AG08396 (cell line): ENCODE measurements at places on chromosomes 7 and 10.

- DNase-seq: no peak
These were observed 38.7 kb downstream of the RGS10 start for GRCh38 chr10:119503821-119504220.

DNA sequence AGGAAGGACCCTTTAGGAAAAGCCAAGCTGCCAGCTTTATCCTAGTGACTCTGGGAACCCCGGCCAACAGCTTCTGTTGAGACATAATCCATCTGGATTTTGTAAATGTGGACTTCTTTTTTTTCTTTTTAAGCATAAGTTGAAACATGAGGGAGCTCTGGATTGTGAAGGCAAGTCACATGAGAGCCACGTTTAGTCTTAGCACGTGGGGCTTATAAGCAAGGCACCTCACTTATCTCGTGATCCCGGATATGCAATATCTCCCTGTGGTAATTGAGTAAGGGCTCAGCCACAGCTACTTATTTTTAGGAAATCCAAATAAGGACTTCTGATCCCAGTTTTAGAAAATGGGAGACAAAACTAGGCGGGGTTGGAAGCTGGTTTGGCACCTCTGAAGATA is 111.2 kb upstream of the PTN start:
- DNase-seq: peak; percentile 68

DNA sequence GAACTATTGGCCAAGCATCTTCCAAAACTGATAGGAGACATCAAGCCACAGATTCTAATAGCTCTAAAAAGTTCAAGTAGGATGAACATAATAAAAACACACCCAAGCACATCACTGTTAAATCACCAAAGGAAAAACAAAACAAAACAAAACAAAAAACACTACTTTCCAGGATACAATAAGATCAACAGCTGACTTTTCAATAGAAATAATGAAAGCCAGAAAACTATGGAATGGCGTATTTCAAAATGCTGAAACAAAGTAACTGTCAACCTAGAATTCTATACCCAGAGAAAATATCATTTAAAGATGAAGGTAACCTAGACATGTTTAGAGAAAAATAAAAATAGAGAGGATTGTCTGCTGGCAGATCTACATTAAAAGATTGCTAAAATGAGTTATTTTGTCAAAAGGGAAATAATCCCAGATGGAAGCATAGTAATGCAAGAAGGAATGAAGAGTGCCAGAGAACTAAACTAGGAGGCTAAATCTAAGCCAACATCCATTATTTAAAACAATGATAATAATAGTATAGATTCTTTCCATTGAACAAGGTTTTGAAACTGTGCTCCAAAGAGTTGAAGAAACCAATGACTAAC is 13.9 kb downstream of the TUBAL3 start:
- DNase-seq: no peak

DNA sequence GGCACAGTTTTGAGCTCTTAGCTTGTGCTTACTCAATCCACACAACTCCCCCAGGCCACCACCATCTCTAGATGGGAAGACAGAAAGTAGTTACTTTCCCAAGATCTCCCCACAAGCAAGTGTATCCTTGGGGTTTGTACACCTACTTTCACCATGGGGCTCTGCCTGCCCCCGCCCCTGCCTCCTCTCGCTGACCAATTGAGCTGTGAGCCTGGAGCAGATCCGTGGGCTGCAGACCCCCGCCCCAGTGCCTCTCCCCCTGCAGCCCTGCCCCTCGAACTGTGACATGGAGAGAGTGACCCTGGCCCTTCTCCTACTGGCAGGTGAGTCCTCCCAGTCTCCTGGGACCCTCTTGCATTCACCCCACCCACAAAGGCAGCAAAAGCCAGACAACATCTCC is 2.0 kb downstream of the FXYD4 start:
- no peak for DNase-seq

GRCh38 chr10:21042536-21042935 is 145.4 kb upstream of the NEBL start:
- DNase-seq: no peak

- DNase-seq: no peak
These were observed 466.3 kb downstream of the SEMA3D start for GRCh38 chr7:84720456-84721097.

DNA sequence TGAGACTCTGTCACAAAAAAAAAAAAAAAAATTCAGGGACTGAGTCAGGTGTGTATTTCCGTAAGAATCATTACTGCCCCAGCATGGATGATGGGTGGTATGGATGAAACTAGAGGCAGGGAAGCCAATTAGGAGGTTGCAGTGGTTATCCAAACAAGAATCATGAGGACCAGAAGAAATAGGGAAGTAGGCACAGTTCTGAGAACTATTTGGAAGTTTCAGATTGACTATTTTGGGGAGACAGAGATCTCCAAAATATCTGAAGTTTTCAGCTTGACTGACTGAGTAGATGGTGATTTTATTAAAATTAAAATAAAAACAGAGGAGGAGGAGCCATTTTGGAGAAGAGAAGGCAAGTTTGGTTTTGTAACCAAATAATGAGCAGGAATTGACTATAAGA is 119.4 kb upstream of the NRBF2 start:
- DNase-seq: no peak

DNA sequence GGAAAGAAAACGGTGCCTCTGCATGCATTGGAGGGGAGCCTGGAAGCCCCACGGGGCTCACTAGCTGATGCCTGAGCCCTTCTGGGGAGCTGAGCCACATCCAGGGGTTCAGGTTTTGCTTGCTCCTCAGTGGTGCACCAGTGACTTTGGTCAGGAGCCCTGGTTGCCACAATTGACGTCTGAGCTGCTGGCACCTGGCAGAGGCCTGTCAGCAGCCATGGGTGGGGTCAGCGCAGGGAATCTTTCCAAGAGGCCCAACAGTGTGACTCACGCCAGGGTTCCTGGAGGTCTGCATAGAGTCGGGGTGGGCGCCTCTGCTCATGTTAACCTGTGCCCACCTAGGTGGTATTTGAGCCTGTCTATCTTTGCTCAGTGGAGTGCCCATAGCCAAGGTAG is 138.7 kb downstream of the NEURL1 start:
- DNase-seq: no peak
